ENCODE measurements at places on chromosomes 16 and 17.

GRCh38 chr17:50128441-50129352 lies 1.3 kb downstream of the SAMD14 start:
- DNase-seq, result no peak

- no peak for DNase-seq
These were observed 29.7 kb upstream of the FASN start for GRCh38 chr17:82127704-82128103.

DNA sequence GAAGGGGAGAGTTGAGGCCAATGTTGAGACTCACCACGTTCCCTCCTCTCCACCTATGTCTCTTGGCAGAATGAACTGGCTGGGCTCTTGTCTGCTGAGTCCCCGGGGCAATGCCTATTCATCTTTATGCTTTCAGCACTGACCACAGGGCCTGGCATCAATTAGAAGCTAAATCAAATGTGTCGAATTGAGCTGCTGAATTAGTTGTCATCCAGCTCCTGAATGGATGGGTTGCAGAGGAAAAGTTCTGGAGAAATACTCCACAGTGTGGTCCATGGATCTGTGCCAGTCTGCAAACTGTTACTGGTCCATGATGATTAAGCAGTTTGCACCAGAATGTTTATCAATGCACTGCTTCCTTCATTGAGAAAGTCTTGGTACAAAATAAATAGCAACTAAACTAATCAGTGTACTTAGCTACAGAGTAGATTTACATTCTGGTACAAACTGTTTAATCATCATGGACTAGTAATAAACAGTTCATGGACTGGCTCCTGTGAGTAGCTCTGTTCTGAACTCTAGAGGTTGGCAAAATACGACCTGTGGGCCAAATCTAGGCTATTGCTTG lies 4.6 kb downstream of the CNGB1 start:
- DNase-seq, result peak; percentile 59

DNA sequence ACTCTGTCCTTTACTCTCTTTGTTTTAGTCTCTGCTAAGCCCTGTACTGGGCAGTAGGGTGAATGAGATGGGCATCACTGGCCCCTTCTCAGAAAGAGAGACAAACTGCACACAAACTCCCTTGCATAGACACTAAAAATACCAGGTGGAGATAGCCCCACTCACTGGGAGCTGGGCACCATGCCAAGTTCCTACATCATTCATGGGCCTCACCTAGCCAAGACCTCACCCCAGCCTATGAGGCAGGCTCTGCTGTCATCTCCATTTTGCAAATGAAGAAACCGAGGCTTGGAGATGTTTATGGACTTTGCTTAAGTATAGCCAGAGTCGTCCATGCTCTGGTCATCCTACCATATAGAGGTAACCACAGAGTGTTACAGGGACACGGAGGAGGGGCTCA lies 499.8 kb upstream of the CDH11 start:
- no peak for DNase-seq

DNA sequence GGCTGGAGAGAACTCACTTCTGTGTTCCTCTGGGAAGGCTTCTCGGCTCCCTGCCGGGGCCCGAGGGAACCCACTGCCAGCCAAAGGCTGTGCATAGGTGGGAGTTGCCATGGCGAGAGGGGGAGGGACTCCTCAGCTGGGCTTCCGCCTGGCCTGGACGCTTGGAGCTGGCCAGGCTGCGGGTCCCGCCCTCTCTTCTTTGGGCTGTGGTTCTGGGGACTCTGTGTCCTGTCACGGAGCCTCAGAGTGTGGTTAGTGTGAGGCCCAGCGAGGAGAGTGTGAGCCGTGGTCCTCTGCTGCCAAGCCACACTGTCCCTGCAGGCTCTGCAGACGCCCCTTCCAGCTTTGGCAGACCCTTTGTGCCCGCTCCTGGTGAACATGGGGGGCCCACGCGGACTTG lies 123.1 kb downstream of the OR1D5 start:
- DNase-seq, result no peak

- DNase-seq, result no peak
These were observed 17.5 kb downstream of the B9D1 start for GRCh38 chr17:19345067-19345460.

GRCh38 chr16:30867747-30868146 lies 26.1 kb downstream of the BCL7C start:
- DNase-seq, result peak; percentile 22

DNA sequence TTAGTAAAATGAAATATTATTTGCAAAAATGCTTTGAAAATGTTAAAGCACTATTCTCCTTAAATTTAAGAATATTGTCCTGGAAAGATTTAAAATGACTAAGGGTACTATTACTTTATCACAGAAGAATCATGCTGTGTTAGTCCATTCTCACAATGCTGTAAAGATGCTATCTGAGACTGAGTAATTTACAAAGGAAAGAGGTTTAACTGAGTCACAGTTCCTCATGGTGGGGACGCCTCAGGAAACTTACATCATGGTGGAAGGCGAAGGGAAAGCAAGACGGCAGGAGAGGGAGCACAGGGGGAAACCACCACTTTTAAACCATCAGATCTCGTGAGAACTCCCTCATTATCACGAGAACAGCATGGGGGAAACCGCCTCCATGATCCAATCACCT lies 245.6 kb downstream of the IRX3 start:
- no peak for DNase-seq

DNA sequence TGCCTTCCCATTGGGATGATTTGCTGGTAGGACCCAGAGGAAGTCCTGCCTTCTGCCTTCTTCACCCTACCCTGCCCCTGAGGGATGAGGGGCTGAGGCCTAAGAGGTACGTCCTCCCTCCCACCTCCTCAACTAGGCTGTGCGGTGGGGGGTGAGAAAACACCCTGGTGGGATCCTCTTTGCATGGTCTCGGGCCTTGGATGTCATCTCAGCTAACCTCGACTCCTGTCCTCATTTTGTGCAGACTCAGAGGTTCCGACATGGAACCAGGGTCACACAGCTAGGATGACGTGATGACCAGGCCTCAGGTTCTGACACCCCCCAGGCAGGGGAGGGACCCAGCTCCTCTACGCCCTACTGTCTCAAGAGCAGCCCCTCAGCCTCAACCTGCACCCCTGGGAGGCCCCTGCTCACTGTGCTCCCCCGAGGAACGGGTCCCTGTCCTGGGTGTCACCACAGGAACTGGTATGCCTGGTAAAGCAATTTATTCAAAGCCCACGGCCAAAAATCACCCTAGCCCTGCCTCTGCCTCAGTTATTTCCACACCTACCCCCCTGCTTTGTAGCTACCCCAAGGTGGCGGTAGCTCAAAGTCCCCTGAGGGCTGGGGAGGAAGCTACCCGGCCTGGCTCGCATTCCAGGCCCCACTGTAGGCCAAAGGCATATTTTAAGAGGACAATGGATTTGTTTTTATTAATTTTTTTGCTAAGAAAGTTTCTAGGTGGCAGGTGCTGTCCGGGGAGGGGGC lies 17.5 kb downstream of the UNC13D start:
- no peak for DNase-seq

DNA sequence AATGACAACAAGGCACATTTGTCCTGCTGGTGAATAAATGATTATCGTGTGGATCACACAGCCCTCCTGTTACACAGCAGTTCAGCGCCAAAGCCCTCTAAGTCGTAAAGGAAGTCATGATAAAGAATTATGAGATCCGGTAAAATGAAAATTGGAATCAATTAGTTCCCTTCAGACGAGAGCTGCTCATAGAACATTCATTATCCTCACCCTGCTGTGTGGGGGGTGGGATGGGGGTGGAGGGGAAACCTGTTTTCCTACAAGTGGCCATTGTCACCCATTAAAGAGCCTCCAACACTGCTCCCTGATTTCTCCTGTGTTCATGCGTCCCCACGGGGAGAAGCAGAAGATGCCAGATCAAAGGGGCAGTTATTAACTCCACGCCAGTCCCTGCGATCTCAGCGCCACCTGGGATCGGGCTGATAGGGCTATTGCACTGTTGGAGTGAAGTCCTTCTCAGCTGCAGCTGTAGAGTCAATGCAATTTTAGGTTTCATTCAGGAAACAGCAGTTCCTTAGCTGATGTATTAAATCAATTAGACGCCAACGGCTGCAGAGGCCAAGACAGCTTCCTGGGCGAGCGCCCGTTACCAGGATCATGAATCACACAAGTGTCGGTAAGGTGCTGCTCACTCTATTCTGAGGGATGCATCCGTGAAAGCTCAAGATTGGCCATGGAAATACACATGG lies 19.2 kb upstream of the CACNG4 start:
- DNase-seq, result peak; percentile 88

DNA sequence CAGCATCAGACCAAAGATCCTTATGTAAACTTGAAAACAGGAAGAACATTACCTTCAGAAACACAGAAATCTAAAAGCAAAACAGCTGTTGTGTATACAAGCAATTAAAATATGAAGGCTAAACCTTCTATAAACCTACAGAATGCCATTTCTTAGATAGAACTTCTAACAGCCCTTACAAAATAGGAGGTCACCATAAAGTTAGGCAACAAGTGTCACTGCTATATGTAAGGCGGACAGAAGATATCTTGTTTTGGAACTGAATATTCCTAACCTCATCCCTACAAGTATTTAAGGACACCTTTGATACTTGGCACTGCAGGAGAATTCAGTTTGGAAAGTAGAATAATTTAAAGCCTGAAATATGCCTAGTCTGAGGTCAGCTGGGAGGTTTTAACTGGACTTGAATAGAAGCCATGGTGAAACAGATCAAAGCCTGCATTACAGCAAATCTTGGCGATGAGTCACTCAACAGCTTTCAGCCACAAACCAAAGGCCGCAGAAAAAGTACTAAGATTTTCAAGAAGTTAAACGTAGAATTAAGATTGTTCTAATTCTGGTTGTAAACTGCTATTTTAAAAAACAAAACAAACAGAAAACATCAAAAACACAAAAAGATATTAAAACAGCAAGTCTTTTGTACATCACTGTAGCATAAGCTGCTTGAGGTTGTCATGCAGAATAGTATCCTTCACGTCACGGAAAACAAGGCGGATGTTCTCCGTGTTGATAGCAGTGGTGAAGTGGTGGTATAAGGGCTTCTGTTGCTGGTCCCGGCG lies 42.7 kb downstream of the GNA13 start:
- DNase-seq, result peak; percentile 88

GRCh38 chr17:74746376-74746775 lies 2.1 kb upstream of the NHERF1 start:
- no peak for DNase-seq

DNA sequence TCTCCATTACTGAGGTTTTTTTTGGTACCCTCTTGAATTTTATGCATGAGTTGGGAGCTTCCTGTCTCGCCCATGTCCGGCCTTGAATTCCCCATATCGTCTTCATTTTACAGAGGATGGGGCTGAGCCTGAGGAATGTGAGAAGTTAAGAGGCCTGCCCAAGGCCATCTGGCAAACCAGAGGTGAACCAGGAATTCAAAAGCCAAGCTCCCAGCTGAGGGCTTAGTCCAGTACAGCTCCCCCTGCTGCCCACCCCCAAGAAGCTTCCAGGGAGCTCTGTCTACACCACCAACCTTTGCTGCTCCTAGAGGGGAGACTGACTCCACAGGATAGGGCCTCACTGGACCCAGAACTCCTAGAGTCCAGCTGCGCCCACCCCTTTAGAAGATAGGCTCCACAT lies 20.7 kb upstream of the C16orf78 start:
- peak; percentile 21 for DNase-seq

- DNase-seq, result no peak
These were observed 35.0 kb downstream of the PSME3IP1 start for GRCh38 chr16:57150682-57151330.

DNA sequence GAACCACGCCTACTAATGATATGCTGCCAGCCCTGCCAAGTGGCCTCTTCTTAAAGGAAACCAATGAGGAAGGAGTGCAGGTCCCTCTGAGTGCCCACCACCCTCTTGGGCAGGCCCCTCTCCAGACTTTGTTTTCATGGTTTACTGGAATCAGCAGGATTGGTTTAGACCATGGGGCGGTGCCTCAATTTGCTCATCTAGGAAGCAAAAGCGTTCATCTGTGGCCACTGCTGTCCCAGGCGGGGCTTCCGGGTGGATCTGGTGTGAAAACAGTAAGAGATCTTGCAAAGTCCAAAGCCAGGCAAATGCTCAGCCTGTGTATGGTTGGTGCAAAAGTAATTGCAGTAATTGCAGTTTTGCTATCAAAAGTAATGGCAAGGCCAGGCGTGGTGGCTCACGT lies 71.3 kb downstream of the AMFR start:
- no peak for DNase-seq

DNA sequence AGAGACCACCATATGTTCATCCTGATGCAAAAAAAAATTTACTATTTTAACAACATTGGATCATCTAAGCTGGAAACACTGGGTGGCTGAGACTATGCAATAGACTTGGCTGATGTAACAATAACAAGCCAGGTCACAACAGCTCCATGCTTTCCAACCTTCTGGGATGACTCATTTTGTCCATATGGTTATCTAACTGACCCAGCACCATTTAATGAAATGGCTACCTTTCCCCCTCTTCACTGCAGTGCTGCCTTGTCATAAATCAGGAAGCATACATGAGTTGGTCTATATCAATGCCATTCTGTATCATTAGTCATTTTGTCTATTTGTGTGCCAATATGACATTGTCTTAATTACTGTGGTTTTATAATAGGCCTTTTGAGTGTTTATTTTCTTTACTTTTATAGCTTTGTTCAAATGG lies 217.6 kb upstream of the KCNJ16 start:
- peak; percentile 97 for DNase-seq

- peak; percentile 43 for DNase-seq
These were observed 2.0 kb upstream of the BRICD5 start for GRCh38 chr16:2212362-2213324.

DNA sequence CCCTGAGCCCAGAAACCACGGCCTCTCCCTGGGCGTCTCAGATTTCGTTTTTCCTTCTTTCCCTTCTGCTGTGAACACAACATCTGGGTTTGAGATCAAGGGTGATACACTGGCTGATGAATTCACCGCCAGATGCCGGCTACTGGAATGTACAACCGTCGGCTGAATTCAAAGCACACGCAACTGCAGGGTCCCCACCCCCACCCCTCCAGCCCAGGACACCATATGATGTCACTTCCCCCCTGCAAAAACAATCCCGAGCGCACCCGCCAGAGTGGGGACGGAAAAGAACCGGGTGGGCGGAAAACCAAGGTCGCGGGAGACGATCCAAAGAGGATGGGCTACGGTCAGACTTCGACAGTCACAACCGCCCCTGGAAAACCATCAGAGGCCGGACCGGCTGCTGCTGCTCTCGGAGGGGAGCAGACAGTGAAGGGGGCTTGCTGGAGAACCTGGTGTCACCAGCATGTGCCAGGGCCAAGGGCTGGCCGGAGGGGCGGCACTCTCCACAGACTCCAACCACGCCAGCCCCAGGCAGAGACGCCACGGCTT lies 23.3 kb downstream of the CEP295NL start:
- DNase-seq, result no peak

DNA sequence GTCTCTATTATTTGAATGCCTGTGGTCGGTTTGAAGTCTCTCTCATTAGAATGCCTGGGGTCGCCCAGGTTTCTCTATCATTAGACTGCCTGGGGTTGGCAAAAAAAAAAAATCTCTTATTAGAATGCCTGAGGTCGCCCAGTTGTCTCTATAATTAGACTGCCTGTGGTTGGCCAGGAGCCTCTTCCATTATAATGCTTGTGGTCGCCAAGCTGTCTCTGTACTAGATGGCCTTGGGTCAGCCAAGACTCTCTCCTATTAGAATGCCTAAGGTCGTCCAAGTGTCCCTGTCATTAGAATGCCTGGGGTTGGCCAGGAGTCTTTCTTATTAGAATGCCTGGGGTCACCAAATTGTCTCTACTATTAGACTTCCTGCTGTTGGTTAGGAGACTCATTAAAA lies 2228.4 kb downstream of the TP53TG3F start:
- no peak for DNase-seq

- DNase-seq, result no peak
These were observed 7.5 kb upstream of the DNAJA2 start for GRCh38 chr16:46980926-46981325.
